CD8-positive, alpha-beta T cell (primary cell): ENCODE measurements at places on chromosomes 6 and 20.

GRCh38 chr6:153058909-153059308 is 56.4 kb upstream of the MTRF1L start:
- DNase-seq: no peak

DNA sequence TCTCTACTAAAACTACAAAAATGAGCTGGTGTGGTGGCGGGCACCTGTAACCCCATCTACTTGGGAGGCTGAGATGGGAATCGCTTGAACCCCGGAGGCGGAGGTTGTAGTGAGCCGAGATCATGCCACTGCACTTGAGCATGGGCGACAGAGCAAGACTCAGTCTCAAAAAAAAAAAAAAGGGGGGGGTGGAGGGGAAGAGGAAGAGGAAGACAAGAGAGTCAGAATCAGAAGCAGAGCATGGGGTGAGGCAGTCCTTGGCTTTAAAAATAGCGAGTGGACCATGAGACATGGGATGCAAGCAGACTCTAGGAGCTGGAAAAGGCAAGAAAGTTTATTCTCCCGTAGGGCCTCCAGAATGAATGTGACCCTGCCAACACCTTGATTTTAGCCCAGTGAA is 3.9 kb upstream of the SLC9A8 start:
- DNase-seq: no peak

DNA sequence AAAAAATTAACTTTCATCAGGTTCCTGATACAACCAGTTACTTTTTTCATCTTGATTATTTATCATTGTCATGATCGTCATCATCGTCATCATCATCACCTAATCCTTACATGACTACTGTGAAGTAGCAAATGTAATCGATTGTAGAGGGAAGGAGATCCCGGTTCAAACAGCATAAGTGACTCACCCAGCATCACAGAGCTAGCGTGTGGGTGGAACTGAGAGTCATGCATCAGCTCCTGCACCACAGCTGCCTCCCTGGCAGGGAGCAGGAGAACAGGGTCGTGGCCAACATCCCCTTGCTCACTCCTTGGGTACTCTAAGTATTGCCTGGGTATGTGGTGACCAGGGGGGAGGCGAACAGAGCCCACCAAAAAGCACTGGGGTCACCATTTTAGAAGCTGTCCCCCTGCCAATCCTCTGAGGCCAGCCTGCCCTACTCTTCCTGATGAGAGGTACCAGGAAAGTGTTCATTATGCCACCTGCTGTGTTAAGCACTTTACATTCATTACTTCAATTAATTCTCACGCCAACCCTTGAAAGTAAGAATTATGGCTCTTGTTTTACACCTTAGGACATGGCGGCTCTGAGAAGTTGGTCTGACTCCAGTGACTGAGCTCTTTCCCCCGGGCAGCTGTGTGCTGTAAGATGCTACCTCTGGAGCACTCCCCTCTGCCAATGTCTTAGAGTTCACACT is 425.2 kb downstream of the CD83 start:
- no peak for DNase-seq

DNA sequence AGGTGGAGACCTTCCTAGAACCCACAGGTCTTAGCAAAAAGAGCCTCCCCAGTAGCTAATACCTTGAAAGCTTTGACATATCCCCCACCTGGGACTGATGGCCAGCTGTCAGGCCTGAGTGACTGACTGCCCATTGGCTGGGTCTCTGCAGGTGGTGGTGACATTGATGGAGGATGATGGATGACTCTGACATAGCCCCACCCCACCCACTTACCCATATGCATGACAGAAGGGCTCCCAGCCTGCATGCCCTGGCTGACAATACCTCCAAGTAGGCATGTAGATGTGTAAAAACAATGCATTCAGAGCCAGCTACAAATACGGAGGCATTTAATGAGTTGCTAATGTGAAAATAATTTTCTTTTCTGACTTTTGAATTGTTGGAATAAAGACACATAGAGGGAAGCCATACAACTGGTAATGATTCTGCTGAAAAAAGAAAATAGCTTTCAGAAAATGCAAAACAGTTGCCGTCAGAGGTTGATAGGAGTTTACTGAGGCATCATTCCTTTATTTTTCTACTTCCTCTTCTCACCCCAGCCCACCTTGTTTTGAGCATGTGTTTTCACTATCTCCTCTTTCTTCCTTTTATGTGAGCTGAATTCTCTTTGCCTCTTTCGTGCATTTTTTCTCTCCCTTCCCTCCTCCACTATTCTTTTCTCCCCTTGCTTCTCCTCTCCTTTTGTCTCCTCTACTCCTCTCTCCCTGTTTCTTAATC is 70.6 kb downstream of the OLIG3 start:
- no peak for DNase-seq

DNA sequence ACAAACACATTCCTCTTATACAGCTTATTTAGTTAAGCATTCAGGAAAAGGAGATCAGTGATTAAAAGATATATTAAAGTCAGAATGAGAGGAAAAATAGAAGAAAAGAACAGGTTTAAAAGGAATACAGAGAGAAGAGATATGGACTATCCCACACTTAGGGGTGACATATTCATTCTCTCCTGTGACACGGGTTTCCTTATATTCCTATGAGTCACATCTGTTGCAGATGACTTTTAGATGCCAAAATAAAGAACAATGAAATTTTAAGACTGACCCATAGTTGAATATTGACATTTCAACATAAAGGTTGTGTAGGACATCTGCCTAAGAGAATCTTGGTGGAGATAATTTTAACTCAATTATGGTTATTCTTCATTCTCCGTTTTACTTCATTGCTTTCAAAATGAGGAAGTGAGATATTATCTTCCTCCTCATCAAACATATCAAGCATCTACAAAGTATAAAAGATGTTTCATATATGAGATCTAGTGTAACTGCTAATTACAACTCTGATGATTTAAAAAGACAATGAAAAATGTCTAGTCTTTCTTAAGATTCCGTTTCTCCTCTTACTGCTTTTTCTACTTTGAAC is 1336.7 kb upstream of the CITED2 start:
- no peak for DNase-seq

DNA sequence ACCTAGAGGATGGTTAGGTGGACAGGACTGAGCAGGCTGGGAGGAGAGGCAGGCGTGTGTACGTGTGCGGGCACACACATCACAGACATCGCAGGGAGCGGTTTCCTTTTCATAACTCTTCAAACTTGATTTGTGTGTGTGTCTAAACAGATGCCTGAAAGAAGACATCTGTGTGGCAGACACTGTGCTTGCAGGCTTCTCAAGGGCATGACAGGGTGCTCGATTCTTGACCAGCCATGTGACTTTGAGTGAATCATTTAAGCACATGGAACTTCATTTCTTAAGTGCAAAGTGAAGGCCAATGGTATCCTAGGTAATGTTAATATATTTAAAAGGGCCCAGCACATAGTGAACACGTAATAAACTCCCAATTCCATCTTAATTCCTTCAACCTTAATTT is 186.5 kb downstream of the SCP2D1 start:
- DNase-seq: no peak
